ENCODE measurements at places on chromosomes 1 and 21. TPM values are rescaled to one million over a fixed set of nuclear protein-coding genes. Genes with fewer than 3 reads are reported as not detected.

DNA sequence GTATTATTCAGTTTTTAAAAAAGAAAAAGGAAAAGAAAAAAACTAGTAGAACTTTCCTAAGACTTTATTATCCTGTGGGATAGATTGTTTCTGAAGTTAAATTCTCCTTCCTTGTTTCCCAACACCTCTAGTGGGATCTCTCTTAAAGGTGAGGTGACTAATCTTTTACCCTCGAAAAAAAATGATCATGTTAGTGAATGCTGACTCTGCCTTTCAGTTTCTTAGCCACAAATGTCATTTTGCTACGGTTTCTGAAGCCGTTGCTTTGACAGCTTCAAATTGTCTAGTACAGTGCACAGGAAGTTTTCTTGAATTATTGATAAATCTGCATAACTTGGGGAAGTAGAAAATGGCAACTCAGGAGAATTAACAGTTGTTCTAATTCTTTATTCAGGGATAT, 13.0 kb upstream of the NEK7 start:
- DNase-seq, result no peak
- no peaks in the 10 kb centered on the region for H3K36me3 ChIP-seq
- no peaks in the 10 kb centered on the region for H3K27me3 ChIP-seq
- H3K4me1 ChIP-seq, result no peaks in the 10 kb centered on the region

DNA sequence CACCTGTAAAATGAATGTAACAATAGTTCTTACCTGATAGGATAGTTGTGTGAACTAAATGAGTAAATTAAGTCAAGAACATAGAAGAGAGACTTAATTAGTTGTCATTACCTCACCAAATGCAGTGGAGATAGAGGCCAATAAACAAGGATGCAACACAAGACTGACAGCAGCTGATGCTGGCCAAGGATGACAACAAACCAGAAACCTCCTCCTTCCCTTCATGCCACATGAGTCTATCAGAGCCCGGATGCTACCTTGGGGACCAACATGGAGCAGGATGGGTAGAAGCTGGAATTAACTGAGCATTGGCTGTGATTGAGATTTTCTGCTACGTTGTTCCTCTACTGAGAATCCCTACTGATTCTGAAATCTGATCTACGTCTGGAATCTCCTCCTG, 30.3 kb upstream of the USP1 start:
- no peaks in the 10 kb centered on the region for H3K4me1 ChIP-seq
- DNase-seq, result no peak
- no peaks in the 10 kb centered on the region for H3K36me3 ChIP-seq
- no peak overlapping the region for H3K27ac ChIP-seq
- no peaks in the 10 kb centered on the region for H3K27me3 ChIP-seq

GRCh38 chr1:69271587-69272125, 296.1 kb upstream of the LRRC7 start:
- H3K27ac ChIP-seq, result peak overlapping the region; percentile 1
- no peak for DNase-seq
- H3K4me3 ChIP-seq, result no peak overlapping the region
- no peaks in the 10 kb centered on the region for H3K36me3 ChIP-seq
- H3K4me1 ChIP-seq, result peaks cover 17% of the 10 kb centered on the region

- no peaks in the 10 kb centered on the region for H3K36me3 ChIP-seq
- no peaks in the 10 kb centered on the region for H3K27me3 ChIP-seq
- no peak overlapping the region for H3K4me3 ChIP-seq
- peak; percentile 10 for DNase-seq
Observed at GRCh38 chr1:102852613-102853012, 255.7 kb downstream of the COL11A1 start.

- peak; percentile 70 for DNase-seq
- no peaks in the 10 kb centered on the region for H3K36me3 ChIP-seq
- H3K4me3 ChIP-seq, result no peak overlapping the region
- no peaks in the 10 kb centered on the region for H3K27me3 ChIP-seq
- H3K27ac ChIP-seq, result no peak overlapping the region
- no peaks in the 10 kb centered on the region for H3K4me1 ChIP-seq
Observed at GRCh38 chr1:41812051-41812450, 106.7 kb downstream of the HIVEP3 start.

DNA sequence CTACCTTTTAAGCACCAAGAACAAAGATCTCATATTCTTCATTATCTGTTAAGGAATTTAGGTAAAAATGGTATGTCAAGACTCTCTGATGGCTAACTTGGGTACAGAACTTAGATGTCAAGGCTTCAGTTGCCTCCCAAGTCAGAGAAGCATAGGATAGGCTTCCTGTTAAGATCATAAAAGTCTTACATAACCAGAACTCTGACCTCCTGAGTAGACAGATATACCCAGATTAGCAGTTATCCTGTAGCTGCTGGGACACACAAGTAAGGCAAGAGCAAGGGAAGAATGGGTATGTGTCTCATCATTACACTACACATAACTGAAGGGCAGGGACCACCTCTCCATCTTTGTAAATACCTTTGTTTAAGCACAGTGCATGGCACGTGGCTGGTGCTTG, 15.4 kb upstream of the KLHL12 start:
- no peak overlapping the region for H3K27ac ChIP-seq
- DNase-seq, result no peak
- H3K4me1 ChIP-seq, result no peaks in the 10 kb centered on the region
- peaks cover 78% of the 10 kb centered on the region for H3K36me3 ChIP-seq
- no peak overlapping the region for H3K4me3 ChIP-seq

- no peaks in the 10 kb centered on the region for H3K27me3 ChIP-seq
- H3K4me3 ChIP-seq, result no peak overlapping the region
- no peak overlapping the region for H3K27ac ChIP-seq
- no peak for DNase-seq
Observed at GRCh38 chr1:193685986-193686385, 499.6 kb upstream of the B3GALT2 start.

DNA sequence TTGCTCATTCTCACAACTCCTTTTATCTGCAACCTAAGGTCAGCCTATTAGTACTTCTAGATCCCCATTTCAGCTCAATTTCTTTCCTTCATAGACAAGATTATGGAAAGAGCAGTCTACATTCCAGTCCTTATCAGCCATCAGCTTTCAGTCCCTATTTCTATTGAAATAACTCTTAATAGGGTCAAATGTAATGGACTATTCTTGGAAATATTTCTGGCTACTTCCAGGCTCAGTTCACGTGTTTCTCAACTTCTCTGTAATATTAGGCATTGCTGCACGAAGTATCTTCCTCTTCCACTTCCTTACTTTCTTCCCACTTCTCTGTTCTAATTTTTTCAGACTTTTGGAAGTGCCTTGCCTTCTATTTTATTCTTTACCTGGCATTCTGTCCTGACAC, 232.9 kb upstream of the USP25 start:
- DNase-seq, result no peak
- H3K27ac ChIP-seq, result no peak overlapping the region
- no peaks in the 10 kb centered on the region for H3K27me3 ChIP-seq

DNA sequence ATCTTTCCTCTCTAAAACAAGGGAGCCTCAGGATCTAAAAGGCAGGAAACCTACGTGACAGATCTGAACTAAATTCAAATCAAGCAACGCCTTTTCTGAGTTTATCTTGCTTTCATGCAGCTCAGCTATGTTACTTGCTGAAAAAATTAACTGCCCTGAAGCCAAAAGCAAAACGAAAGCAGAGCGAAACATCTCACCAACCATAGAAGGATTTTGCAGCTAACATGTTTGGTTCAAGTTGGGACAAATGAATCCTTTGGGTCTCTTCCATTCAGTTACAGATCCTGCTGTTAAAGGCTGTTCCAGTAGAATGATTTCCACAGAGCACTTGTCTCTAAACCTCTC, 482 bp downstream of the SLC2A5 start:
- H3K27me3 ChIP-seq, result no peaks in the 10 kb centered on the region
- no peaks in the 10 kb centered on the region for H3K36me3 ChIP-seq
- peaks cover 34% of the 10 kb centered on the region for H3K4me1 ChIP-seq
- H3K4me3 ChIP-seq, result no peak overlapping the region
- DNase-seq, result no peak
- H3K27ac ChIP-seq, result peak overlapping the region; percentile 77

DNA sequence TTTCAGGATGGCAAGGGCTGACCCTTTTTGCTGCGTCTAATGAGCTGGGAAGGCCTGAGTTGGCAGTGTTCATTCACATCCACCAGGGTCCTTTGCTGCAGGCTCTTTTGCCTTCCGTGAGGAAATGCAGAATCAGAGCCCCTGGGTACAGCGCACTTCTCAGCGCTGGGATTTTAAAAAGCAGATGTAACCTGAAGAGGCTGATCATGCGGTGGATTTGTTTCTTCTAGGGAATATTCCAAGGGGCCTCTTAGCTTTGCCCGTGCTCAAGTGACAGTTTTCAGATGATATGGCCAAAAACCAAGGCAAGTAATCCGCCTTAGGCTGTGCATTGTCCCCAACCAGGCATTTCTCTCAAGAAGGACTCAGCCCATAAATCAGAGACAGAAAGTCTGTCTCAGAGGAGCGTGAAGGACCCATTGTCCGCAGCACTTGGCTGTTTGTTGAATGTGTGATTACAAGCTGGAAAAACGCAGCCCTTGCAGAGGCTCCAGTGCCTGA, 237.6 kb downstream of the PTPRC start:
- H3K27ac ChIP-seq, result no peak overlapping the region
- no peak for DNase-seq
- no peaks in the 10 kb centered on the region for H3K36me3 ChIP-seq
- no peak overlapping the region for H3K4me3 ChIP-seq
- H3K4me1 ChIP-seq, result no peaks in the 10 kb centered on the region

DNA sequence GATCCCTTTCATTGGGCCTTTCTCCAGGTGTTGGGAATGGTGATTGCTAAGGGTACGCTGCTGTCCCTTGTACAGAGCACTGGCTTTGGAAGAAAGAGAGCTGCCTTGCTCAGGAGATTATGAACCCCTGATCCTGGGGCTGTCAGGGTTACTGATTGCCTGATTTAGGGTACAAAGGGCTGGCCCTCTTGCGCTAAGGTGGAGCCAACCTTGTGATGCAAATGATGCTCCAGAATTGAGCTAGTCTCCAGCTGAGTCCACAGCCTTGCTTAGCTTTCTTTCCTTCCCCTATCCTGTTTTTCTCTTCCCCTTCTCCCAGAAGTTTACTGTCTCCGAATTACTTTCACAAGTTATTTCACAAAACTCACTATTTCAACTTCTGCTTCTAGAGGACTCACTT, 334.7 kb downstream of the AMY1C start:
- no peaks in the 10 kb centered on the region for H3K4me1 ChIP-seq
- DNase-seq, result no peak
- no peaks in the 10 kb centered on the region for H3K36me3 ChIP-seq
- H3K27me3 ChIP-seq, result no peaks in the 10 kb centered on the region

CREG1 gene
- total RNA-seq, result 81.7 TPM

RHBG gene
- not detected for total RNA-seq

Measured in stomach (tissue), 19 donors.